ENCODE measurements at places on chromosomes 5 and 9.

DNA sequence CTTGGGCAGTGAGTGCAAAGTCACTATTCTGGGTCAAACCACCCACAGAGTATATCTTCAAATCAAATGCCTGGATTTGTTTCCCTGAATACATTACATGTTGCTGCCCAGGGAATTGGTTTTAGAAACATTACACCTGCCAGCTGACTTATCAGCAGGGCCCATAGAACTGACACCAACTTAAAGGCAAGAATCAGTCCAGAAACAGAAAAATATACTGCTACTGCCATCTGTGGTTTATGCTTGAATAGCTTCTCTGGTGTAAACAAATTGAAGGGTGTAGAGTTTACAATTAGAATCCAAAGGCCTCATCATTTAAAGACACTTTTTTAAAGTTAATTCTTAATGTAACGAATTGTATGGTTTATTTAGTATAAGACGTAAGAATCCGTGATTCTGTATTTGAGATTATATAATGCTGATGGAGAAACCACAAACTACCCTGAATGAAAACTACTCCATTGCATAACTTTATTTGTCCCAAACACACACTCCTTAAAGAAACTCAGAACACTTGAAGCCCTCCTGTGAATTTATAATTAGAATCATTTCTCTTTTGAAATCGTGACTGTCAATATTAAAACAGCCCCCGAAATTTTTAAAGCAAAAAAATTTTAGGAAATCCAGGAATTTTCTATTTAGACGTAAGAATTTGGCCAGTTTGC lies 6.2 kb downstream of the NR6A1 start:
- DNase-seq, result no peak

DNA sequence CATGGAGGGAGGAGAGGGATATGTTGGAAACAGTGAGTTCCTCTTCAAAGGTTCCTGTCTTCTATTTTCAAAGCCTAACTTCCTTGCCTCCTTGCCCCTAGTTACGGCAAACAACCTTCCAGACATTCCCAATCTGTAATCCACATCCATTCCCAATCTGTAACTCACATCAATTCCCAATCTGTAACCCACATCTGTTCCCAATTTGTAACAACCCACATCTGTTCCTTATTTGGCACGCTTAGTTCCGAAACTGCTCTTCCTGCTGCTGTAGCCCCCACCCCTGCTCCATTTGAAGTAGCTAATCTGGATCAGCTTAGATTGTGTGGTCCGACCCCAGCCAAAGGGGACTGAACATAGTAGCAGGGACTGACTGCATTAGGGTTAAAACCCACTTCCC lies 23.9 kb upstream of the IDNK start:
- DNase-seq, result no peak

DNA sequence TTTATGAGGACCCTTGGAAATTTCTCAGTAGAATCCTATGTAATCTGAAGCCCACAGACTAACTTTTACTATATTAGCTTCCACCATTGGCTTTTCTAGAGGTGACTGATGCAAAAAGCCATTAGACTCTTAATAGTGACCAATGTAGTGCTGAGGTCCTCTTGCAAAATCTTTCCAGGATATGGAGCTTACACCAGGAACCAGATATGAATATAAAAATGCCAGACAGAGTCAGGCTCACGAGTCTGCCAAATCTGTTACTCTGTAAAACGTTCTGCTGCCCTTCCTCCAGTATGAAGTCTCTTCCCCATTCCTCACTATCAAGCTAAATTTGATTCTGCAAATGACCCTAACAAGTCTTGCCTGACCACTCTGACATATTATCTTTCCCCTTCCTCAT lies 73.4 kb upstream of the C6 start:
- no peak for DNase-seq

- no peak for DNase-seq
Observed at GRCh38 chr5:83102364-83102980, 25.1 kb downstream of the XRCC4 start.

DNA sequence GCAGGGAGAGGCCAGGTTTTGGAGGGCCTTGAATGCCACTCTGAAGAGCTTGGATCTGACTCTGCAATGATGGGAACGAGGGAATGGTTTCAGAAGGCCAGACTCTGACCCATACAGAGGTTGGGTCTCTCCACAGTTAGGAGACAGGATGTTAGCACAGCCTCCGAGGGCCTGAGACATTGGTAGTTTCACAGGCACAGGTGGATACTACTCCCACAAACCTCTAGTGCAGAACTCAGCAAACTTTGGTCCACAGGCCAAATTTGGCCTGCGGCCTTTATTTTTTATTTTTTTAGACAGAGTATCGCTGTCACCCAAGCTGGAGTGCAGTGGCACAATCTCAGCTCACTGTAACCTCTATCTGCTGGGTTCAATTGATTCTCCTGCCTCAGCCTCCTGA lies 2.9 kb downstream of the GNPDA1 start:
- no peak for DNase-seq

DNA sequence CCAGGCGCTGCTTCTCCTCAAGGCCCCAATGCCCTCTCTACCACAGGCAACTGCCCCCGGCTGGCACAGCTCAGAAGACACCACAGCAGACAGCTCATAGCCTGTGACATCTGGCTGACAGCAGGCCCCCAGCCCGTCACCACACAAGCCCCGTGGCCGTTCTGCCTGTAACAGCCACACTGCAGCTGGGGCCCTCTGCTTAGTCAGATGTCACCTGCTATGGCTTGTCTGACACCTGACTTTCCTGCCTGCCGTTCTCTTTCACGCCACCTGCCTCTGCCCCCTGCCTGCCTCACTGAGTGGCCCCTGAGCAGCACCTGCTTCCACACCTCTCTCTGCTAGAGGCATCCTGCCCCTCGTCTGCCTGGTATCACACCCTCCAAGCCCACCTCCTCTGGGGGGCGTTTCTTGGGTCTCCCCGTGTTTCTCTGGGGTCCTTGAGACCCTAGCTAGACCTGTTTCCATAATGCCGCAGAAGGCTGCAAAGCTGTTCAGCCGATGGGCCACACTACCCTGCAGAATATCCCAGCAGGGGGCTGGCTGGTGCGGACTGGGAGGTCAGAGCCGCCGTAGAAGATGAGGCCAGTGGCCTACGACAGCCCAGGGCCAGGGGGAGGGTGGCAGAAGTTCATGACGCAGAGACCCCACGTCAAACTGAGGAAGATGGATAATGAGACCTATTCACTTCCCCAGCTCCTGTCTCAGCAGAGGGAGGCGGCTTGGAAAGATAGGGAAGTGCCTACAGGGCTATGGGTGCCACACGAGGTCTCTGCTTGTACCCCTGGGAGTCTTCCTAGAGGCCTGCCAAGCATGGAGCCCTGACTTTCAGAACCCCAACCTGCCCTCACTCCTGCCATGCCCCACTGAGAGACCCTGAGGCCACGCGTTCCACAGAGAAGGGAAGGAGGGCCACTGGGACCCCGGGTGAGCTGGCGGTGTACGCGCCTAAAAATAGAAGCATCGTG lies 95.1 kb downstream of the ZNF354C start:
- DNase-seq, result no peak

DNA sequence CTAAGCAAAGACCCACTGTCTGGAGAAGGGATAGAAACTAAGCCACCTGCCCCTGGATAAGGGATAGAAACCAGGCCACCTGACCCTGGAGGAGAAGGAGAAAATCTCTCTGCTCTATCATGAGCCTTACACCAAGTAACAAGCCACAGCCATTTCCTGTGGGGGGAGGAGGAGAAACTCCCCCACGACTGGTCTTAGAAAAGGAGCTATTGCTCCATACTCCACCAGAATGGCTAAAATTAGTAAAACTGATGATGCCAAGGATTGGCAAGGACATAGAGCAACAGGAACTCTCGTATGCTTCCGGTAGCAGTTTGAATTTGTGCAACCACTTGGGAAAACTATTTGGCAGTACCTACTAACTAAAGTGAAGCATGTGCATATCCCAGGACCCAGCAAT lies 70.8 kb downstream of the ACTL7B start:
- no peak for DNase-seq

GRCh38 chr5:138726848-138727247 lies 26.4 kb upstream of the CTNNA1 start:
- DNase-seq, result no peak

GRCh38 chr9:128707446-128707845 lies 5.1 kb downstream of the PKN3 start:
- no peak for DNase-seq

- no peak for DNase-seq
Observed at GRCh38 chr5:126016256-126016655, 407.0 kb upstream of the GRAMD2B start.

DNA sequence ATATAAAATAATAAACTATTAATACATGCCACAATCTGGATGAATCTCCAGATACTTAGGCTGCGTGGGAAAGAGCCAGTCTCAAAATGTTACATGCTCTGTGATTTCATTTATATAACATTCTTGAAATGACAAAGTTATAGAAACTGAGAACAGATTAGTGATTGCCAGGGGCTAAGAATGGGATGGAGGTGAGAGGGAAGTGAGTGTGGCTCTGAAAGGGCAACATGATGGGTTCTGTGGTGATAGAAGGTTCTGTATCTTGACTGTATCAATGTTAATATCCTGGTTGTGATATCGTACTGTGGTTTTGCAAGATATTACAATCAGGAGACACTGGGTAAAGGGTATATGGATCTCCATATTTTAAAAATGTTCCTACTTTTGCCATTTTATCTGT lies 50.7 kb downstream of the SPEF2 start:
- no peak for DNase-seq

DNA sequence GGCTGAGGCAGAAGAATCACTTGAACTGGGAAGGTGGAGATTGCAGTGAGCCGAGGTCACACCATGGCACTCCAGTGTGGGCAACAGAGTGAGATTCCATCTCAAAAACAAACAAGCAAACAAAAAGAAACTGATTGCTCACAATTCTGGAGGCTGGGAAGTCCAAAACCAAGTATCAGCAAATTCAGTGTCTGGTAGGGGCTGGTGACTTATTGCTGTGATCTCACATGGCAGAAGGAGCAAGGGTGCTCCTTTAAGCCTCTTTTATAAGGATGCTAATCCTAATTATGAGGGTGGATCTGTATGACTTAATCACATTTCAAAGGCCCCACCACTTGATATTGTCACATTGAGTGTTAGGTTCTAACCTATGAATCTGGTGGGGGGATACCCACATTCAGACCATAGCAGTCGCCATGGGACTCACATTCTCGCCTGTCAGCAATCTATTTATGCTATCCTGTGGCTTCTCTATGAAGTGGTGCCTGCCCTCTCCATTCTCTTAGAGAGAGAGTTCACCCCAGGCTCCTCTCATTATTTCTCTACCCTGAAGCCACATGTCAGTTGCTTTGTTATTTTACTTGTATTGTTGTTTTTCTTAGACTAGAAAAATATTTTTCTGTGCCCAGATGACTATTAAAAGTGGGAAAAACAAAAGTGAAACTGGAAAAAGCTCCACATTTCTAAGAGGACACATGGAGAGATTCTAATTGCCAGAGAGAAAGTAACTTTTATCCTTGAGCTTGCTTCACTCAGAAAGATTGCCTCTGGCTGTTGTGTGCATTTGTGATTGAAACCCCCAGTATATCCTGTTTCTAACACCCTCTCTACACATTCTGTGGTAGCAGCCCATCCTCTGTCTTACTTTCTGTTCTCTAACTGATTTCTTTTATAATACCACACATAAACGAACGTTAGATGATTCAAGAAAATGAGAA lies 18.8 kb upstream of the PRLR start:
- no peak for DNase-seq

DNA sequence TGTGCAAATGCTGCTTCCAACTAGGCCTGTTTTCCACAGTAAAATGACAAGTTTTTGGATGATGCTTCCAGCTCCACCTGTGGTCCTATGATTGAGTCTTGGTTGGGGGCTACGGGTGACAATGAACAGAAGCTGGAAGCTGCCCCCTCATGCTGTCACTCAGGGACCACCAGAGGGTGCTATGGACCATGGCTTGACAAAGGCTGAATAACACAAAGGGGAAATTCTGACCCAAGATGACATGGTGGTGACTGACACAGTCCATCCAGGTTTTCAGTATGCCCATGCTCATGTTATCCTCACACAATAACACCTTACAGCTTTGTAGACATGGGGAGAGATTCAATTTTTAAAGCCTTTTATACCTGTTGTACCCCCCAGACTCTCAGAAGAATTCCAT lies 23.9 kb upstream of the SAP30L start:
- no peak for DNase-seq

DNA sequence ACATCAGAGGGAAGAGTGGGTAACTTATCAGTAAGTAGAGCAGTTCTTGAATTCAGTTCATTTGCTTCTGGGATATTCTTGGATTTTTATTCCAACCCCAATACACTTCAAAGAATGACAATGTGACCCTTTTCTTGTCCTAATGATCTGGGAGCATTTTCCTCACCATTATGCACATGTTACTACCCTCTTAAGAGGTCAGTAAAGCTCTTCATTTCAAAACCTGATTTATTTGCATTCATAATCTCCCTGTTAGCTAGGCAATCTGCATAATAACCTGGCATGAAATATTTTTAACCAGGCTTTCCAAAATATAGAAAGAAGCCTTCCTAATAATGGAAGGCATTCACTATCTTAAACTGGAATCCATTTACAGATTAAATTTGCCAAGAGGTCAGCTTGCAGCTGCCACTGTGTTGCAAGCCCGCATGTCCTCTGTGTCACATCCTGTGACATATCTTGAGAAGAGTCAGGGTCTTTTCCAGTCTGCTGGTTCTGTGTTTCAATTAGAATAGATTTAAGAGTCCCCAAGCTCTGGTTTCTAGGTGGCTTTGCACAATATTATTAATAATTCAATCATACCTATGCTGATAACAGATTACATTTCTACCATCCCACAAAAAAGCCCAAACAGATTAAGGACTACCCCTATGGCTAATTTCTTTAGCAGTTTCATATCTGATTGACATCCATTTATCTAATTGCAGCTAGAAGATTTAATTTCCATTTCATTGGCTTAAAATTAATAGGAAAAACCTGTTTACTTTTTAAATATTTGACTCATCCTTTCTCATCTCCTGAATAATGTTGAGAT lies 30.9 kb upstream of the PPP2R2B start:
- DNase-seq, result no peak

DNA sequence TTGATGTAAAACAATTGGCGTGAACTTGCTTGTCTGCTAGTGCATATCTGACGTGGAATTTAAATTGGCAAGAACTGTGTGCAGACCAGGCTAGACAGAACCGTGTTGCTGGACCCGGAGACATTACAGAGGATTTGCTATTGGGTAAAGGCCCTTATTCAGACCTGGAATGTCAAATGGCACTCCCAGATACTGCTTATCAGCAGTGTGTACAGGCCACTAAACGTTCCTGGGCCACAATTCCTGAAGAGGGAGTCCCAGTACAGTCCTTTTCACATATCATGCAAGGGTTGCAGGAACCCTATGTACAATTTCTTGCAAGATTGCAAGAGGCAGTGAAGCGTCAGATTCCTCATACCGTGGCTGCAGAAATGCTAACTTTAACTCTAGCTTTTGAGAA lies 13.5 kb upstream of the MCCC2 start:
- DNase-seq, result no peak

- DNase-seq, result no peak
Observed at GRCh38 chr5:116550082-116550481, 24.5 kb downstream of the SEMA6A start.

GRCh38 chr9:73200694-73201452 lies 49.2 kb downstream of the ANXA1 start:
- DNase-seq, result no peak
